Neural progenitor cell (in vitro differentiated cells): ENCODE measurements at places on chromosomes 16 and 17.

- H3K36me3 ChIP-seq, result no peaks in the 10 kb centered on the region
- no peak overlapping the region for H3K4me3 ChIP-seq
- H3K4me1 ChIP-seq, result no peaks in the 10 kb centered on the region
Measured at GRCh38 chr16:59993101-59993500, 1259.0 kb upstream of the GOT2 start.

GRCh38 chr16:57837305-57838125 lies 35.2 kb upstream of the KIFC3 start:
- H3K27me3 ChIP-seq, result no peaks in the 10 kb centered on the region
- DNase-seq, result no peak
- no peaks in the 10 kb centered on the region for H3K36me3 ChIP-seq
- H3K4me3 ChIP-seq, result no peak overlapping the region

DNA sequence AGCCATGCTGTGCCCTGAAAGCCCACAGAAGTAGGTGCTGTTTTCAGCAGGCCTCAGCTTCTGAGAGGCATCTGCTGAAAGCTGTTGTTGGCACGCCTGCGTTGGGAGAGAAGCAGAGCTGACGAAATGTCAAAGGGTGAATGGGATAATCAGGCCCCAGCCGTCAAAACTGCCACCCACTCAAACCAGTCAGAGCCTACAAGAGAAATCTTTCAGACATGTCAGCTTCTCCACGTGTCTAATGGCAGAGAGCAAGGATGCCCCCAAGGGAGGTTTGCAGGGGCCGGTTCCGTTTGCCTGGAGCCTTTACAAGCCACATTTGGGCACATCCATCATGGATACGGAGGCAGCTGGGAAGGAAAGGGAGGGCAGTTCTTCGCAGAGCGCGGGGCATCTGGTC lies 568.2 kb upstream of the EEF2KMT start:
- no peak overlapping the region for H3K27ac ChIP-seq
- no peak for DNase-seq
- no peaks in the 10 kb centered on the region for H3K4me1 ChIP-seq
- H3K36me3 ChIP-seq, result no peaks in the 10 kb centered on the region

DNA sequence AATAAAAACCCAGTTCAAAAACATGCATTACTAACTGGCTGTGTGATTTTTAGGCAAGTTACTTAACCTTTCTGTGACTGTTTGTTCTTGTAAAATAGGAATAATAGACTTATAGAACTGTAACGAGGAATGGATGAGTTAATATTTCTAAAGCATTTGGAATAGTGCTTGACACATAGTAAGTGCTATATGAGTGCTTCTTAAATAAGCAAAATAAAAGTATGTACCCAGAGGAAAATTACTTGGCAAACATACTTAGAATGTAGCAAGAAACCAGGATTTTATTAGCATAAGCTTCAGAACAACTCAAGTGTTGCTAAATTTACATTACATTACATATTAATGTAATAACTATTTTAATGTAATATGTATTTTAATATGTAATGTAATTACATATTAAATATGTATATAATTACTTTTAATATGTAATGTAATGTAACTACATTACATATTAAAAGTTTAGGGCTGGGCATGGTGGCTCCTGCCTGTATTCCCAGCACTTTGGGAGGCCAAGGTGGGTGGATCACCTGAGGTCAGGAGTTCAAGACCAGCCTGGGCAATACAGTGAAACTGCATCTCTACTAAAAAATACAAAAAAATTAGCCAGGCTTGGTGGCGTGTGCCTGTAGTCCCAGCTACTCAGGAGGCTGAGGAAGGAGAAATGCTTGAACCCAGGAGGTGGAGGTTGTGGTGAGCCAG lies 14.2 kb downstream of the NFAT5 start:
- H3K4me3 ChIP-seq, result no peak overlapping the region
- no peaks in the 10 kb centered on the region for H3K27me3 ChIP-seq
- no peaks in the 10 kb centered on the region for H3K4me1 ChIP-seq
- no peak overlapping the region for H3K27ac ChIP-seq
- DNase-seq, result no peak
- H3K36me3 ChIP-seq, result peaks cover 4% of the 10 kb centered on the region

DNA sequence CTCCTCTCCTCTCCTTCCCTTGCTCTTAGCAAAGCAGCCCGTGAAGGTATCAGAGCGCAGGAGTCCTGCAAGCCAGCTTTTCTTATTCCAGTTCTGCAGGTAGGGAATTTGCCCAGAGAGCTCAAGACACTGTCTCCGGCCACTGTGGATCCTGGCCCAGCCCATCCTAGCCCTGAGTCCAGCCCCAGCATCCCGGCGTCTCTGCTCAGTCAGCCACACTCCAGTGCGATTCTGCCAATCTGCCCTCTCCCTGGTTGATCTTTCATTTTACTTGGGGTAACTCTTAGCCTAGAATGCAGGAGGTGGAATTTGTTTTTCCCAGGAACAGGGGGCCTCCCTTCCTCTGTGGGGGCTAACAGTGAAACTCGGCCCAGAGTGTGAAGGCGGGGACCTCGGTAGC lies 176.9 kb upstream of the GSE1 start:
- DNase-seq, result no peak
- no peaks in the 10 kb centered on the region for H3K36me3 ChIP-seq
- H3K4me1 ChIP-seq, result peaks cover 41% of the 10 kb centered on the region
- H3K4me3 ChIP-seq, result no peak overlapping the region

DNA sequence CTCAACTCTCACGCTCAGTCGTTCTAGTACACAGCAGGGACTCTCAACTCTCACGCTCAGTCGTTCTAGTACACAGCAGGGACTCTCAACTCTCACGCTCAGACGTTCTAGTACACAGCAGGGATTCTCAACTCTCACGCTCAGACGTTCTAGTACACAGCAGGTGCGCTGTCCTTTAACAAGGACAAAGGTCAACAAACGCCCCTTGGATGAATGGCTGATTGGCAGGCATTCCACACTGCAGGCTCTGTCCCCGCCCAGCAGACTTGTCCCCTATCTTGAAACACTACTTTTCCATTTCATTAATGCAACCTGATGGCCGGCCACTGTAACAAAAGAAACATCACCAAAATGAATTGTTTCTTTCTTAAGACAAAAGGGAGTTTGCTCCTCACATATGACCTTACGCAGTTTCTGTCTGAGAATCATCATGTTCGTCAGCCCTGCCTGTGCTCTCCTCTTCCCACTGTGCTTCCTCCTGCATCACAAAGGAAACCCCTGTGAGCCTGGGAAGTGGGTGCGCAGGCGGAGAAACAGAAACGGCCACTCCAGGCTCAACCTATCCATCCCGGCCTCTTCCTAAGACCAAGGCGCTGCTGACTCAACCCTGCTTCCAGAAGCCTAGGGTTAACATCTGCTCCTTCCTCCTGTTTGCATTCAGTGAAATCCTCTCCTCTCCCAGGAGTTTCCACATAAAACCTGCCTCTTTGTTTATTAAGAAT lies 59.8 kb downstream of the ANKRD11 start:
- DNase-seq, result no peak
- H3K27ac ChIP-seq, result no peak overlapping the region
- H3K4me3 ChIP-seq, result no peak overlapping the region

DNA sequence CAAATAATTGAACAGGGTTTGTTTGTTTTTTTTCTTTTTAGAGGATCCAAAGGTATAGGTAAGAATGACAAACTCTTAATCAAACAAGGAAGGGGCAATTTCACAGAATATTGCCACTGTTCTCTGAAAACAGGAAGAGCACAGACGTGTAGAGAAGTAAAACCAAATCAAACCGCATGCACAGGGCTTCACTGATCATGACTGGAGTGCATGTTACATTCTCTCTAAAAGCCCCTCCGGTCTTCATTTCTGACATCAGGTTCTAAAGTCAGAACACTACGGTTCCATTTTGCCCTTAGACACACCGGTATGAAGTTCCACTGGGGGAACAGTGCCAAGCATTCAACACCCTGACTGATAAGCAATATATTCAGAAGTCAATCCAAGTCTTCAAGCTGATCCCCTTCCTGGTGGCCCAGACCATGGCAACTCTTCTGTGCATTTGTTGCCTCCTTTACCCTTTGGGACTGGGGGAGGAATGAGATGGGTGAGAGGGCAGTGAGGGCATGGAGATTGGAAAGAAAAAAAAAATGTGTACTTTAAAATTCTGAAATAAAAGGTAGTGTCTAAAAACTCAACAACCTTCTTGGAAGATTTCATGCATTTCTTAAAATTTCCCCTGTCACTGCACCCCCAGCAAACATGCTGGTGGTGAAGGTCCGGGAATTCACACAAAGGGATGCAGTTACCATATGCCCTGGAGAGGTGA lies 1.4 kb downstream of the MMD start:
- peak overlapping the region; percentile 80 for H3K4me3 ChIP-seq
- no peaks in the 10 kb centered on the region for H3K27me3 ChIP-seq
- peaks cover 13% of the 10 kb centered on the region for H3K4me1 ChIP-seq
- no peak for DNase-seq
- no peak overlapping the region for H3K27ac ChIP-seq

- DNase-seq, result peak; percentile 74
- no peaks in the 10 kb centered on the region for H3K36me3 ChIP-seq
- no peaks in the 10 kb centered on the region for H3K4me1 ChIP-seq
- H3K4me3 ChIP-seq, result no peak within 1 kb of the TSS
- peaks cover 100% of the 10 kb centered on the region for H3K27me3 ChIP-seq
Measured at GRCh38 chr17:48577946-48578615, at the start of gene HOXB4. Gene HOXB4 (minus strand): TSS chr17:48578350. CDS start chr17:48578319, 31 bp downstream.

- H3K4me3 ChIP-seq, result no peak overlapping the region
- no peaks in the 10 kb centered on the region for H3K36me3 ChIP-seq
- no peak overlapping the region for H3K27ac ChIP-seq
- peaks cover 33% of the 10 kb centered on the region for H3K27me3 ChIP-seq
Measured at GRCh38 chr16:17382514-17382913, 88.2 kb downstream of the XYLT1 start.

- H3K4me3 ChIP-seq, result no peak overlapping the region
- no peak for DNase-seq
- peaks cover 25% of the 10 kb centered on the region for H3K4me1 ChIP-seq
- H3K27me3 ChIP-seq, result peaks cover 7% of the 10 kb centered on the region
- no peak overlapping the region for H3K27ac ChIP-seq
Measured at GRCh38 chr16:2985462-2985861, 5.2 kb upstream of the PKMYT1 start.

DNA sequence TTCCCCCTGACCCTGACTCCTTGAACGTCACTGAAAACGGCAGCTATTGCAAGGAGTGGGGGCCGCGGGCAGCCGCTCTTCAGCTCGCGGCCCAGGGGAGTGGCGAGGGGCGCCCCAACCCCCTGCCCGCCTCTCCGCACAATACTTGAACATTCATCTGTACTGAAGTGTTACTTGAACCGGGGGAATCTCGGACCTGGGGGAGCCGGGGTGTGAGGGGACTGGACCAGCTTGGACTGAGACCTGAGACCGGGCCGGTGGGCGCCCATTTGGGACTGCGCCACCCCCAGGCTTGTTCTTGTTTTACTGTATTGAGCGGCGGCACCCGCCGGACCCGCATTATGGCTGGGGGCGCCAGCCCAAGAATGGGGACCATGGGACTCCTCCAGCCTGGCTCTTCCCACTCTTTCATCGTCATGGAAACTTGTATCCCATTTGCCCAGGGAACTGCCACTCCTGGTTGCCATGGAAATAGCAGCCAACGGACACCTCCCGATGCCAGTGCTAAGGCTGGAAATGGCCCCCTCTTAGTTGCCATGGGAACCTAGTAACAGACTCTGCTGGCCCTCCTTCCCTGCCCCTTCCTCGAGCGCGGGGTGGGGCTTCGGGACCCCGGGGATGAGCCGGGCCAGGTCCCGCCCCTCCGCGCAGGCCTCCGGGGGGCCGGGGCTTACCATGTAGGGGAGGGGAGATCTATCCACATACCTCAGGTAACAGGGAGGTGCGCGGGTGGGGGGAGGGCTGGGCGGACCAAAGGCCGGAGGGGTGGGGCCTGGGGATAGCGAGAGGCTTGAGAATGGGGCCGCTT lies 805 bp upstream of the ORAI3 start:
- H3K27ac ChIP-seq, result peak overlapping the region; percentile 51
- H3K36me3 ChIP-seq, result peaks cover 9% of the 10 kb centered on the region
- peaks cover 19% of the 10 kb centered on the region for H3K4me1 ChIP-seq
- peak; percentile 100 for DNase-seq
- H3K27me3 ChIP-seq, result no peaks in the 10 kb centered on the region

DNA sequence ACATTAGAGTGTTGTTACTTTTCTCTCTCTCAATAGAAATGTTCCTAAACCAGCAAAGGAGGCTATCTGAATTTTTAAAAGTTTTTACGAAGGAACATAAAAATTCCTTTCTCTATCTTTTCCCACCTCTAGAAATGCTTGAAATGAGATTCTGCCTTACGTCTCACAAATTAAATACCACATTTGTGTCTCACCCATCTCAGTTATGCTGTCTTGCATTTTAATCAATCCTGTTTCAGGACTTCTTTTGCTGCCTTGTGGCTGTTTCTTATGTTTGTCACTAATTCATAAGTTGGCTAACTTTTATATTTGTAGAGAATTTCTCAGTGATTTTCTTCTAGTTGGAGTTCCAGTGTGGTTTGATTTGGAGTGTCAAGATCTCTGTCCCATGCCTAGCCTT lies 3.5 kb downstream of the OMG start:
- no peaks in the 10 kb centered on the region for H3K27me3 ChIP-seq
- no peaks in the 10 kb centered on the region for H3K36me3 ChIP-seq
- H3K27ac ChIP-seq, result peak overlapping the region; percentile 29
- no peak for DNase-seq
- peaks cover 17% of the 10 kb centered on the region for H3K4me1 ChIP-seq
- no peak overlapping the region for H3K4me3 ChIP-seq

GRCh38 chr17:7408252-7408727 lies 645 bp downstream of the NLGN2 start:
- no peaks in the 10 kb centered on the region for H3K27me3 ChIP-seq
- peaks cover 8% of the 10 kb centered on the region for H3K36me3 ChIP-seq
- no peak overlapping the region for H3K27ac ChIP-seq
- DNase-seq, result no peak

GRCh38 chr16:166375-167121 lies 770 bp downstream of the HBM start:
- peaks cover 84% of the 10 kb centered on the region for H3K27me3 ChIP-seq
- no peak overlapping the region for H3K27ac ChIP-seq
- peaks cover 11% of the 10 kb centered on the region for H3K4me1 ChIP-seq
- H3K4me3 ChIP-seq, result no peak overlapping the region
- H3K36me3 ChIP-seq, result no peaks in the 10 kb centered on the region
- peak; percentile 43 for DNase-seq
